ENCODE measurements at places on chromosomes 2 and 18.

GRCh38 chr2:106959975-106960682 lies 74.2 kb upstream of the ST6GAL2 start:
- no peak for DNase-seq

GRCh38 chr2:24471662-24472061 lies 19.4 kb upstream of the NCOA1 start:
- no peak for DNase-seq

DNA sequence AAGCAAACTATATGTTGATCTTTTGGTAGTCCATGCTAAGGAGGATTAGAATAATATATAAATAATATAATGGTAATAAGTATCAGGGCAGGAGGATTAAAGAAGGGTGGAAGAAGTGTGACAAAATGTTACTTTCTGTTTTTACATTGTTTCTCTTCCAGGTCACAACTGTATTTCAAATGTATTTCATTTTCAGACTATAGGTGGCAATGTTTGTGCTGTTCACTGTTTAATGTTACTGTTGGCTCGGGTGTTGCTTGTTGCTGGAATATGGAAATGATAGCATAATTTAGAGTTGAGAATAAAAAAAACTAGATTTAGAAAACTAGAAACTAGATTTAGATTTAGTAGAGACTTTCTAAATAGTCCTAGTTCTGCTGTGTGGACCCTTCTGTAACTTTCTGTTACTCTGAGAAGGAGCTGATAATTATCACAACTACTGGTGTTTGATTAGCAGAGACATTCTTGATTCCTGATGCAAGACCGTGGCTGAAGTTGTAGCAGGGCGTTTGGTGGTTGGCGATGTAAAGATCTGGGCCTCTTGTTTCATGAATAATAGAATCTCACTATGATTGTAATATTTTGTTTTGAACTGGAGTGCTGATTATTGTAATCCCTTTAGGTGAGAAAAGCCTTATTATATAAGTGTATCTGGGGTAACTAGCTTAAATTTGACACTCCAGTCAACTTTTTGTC lies 7.9 kb downstream of the NEDD4L start:
- no peak for DNase-seq

GRCh38 chr2:176960736-176961520 lies 251.7 kb upstream of the HNRNPA3 start:
- DNase-seq: no peak

GRCh38 chr2:2455151-2455550 lies 124.1 kb upstream of the MYT1L start:
- DNase-seq: no peak

DNA sequence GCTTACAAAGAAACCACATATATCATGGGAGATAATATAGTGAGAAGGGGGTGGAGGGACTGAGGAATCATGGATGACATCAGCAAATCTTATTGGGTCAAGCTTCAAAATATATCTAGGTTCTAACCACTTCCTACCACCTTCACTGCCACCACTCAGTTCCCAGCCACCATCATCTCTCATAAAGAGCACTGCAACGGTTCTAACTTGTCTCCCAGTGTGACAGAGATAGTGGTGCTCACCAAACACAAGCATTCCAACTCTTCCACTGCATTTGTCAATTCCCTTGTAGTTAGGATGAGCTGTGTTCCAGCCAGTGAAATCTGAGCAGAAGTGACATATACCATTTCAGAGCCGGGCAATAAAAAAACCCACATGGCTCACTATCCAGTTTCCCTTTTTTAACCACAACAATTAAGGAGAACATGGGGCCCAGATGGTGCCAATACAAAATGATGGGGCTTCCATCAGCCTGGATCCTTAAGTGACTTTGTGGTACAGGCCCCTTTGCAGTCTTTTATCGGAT lies 318.1 kb downstream of the NBAS start:
- DNase-seq: peak; percentile 62

DNA sequence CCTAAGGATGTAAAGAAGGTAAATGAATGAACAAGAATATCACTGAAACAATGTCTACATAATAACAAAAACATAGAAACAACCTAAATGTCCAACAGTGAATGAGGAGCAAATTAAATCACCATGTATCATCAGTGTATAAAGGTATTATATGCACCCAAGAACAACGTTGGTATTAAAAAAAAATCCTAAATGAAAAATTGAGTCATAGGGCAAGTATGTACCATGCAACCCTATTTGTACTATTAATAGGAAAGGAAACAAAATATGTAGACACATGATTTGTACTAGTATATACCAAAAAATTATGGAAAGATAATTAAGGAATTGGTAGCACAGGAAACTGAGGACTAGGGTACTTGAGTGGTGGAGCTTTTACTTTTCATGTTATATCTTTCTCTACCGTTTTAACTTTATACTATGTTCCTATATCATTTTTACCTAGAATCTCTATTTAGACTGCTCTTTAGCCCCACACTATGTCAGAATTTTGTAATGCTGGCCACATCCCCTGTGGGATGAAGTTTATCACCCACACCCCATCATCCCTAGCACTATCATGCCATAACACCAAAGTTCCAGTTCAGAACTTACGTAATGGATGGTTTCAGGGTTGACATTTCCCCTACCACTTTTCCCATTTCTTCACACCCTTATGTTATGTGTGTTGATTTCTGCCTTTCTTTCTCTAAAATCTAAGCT lies 25.6 kb downstream of the IKZF2 start:
- DNase-seq: no peak

DNA sequence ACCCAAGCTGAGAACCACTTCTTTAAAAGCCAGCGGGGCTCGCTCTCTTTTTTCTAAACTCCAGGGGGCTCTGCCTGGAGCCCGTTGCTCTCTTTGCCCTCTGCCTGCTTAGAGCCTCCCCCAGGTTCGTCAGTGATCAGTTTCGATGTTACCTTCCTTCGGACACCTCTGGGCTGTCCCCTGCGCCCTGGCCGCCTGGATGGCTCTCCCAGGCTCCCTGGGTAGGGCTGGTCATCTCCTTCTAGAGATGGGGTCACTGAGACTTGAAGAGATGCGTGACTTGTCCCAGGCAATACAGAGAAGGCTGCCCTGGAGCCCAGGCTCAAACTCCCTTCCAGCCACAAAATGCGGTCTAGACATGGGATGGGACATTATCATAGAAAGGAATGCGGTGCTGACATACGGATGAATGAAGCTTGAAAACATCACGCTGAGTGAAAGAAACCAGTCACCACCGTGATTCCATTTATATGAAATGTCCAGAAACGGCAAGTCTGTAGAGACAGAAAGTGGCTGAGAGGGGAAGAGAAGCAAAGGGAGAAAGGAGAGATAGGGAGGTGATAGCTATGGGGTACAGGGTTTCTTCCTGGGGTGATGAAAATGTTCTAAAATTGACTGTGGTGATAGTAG lies 14.6 kb downstream of the KCNF1 start:
- no peak for DNase-seq

- no peak for DNase-seq
These were observed 28.0 kb downstream of the SRSF7 start for GRCh38 chr2:38723173-38723572.

- DNase-seq: no peak
These were observed 67.9 kb downstream of the HNRNPLL start for GRCh38 chr2:38534746-38535403.

DNA sequence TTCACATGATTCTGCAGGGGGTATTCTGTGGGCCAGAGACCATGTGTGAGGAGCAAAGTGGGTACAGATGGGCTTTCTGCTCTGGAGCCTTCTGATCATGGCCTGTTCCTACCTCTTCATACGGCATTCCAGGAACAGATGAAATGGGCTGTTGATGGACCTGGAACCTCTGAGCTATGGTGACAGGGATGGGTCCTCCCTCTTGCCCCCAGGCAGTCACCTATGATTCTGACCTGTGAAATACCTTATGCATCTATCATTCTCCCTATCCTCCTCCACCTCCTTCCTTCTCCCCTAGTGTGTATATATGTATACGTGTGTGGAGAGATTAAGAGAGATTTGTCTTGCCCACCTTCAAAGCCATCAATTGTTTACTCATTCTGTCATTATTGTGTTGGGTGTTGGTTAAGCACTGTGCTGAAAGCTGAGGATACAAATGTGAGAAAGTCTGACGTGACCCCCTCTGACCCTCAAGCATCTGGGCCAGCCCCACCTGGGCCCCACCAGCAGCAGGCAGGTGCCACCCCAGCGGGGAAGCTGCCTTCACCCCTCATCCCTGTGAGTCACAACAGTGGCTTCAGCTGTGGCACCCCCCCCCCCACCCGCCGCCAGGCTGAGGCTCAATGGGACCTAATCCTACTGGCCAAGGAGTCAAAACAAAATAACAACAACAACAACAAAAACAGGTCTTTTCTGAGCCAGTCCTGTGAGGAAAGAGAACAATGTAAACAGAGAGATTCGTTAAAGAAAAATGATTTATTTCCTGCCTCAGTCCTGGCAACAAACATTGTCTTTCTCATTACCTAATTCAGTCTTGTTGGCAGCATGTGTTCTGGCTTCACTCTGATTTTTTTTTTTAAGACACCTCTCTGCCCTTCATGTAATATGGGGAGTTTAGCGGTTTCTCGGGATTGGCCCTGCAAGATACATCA lies 103.8 kb upstream of the CDC42EP3 start:
- no peak for DNase-seq

DNA sequence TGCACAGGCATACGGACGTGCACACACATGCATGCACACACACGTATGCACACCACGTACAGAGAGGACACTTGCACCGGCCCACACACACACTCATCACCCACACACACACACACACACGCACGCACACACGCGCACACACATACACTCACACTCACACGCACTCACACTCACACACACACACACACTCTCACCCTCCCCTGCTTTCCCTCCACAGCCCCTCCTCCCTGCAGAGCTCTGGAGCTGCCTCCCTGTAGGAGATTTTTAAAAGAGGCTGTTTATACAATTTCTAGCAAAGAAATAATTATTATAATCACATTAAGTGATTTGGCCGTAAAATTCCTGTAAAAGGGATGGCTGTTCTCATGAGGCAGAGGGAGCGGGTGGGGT lies 36.5 kb upstream of the SNED1 start:
- DNase-seq: no peak

DNA sequence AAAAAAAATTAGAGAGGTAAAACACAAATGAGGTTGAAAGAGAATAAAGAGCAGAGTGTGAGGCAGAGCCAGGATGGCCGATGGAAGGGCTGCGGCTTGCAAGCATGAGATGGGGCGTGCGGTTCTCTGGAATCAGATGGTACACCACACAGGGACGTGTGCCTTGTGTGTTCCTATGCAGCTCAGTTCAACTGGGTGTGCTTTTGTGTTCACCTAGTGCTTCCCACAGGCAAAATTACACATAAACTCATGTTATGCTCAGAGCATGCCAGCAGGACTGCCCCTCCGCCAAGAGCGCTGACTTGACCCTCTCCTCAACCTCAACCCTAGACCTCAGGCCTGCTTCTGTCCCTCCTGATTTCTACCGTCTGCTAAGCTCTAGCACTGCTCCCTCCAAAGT lies 24.4 kb downstream of the STARD7 start:
- DNase-seq: no peak

DNA sequence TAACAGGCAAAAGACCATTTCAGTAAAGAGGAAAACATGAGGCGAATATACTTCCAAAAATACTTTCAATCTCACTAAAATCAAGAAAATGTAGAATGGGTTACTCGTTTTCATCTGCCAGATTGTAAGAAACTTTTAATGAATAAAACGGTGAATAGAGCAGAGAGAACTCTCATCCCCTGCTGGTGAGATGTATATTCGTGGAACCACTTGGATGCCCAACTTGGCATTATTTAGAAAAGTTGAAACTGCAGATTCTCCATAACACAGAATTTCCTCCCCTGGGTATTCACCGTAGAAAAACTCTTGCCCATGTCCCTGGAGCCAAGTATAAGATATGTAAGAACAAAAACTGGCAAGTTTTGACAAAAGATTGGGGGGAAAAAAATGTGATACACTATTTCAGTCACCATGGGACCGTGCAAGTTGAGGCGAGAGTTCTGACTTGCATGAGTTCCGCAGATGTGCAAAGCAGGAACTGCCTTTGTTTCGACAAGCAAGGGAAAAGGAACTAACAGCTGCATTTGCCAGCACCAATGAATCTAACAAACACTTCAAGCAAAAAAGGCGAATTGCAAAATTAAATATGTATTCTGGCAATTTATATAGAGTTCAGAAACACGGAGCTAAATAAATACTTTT lies 14.8 kb downstream of the TIMM21 start:
- no peak for DNase-seq

- DNase-seq: no peak
These were observed 758.4 kb upstream of the KLHL29 start for GRCh38 chr2:22626621-22627020.

GRCh38 chr2:36441816-36442215 lies 86.2 kb downstream of the CRIM1 start:
- no peak for DNase-seq

- DNase-seq: no peak
These were observed 83.1 kb downstream of the FAM210A start for GRCh38 chr18:13643261-13643751.

GRCh38 chr2:152716805-152717227 lies 445 bp downstream of the PRPF40A start:
- no peak for DNase-seq

DNA sequence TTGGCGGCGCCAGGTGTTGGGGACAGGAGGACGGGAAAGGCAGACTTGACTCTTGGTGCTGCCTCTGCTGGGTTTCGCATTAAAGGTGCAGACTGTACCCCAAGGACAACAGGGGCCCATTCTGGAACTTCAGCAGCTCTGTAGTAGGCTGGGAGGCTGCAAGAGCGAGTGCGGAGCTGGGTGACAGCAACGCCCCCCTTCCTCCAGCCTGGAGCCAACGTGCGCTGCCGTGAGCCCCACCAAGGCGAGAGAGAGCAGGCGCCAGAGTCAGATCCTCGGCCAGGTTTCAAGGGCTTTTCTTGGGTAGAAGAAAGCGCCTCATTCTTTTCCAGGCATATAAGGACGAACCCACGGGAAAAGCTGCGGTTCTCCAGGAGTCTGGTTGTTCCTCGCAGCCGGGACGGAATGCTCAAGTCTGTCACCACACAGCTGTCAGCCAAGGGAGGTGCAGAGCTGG lies 1.9 kb downstream of the DOK6 start:
- DNase-seq: no peak

- DNase-seq: no peak
These were observed 1135.1 kb upstream of the CRIM1 start for GRCh38 chr2:35220461-35220860.

DNA sequence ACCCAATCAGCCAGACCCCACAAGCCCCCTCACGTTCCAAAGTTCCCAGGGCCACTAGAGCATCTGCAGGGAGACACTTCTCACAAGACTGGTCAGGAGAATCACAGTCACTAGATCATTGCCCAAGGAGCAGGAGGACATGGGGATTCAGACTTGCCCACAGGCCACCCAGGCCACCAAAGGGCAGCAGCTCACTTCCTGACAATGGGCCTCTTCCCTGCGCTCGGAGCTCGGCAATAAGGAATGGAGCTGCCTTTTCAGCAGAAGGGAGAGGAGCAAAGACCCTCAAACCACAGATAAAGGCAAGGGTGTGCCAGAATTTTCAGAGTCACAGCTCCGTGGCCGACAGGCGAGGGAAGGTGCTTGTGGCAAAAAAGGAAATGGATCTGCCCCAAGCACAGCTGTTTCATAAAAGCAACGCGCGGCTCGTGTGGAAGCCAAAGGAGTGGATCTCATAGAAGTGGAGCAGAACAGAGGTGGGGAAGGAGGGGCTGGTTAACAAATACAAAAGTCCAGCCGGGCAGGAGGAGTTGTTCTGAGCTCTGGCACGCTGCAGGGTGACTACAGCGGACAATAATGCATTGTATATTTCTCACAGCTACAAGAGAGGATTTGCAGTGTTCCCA lies 72.1 kb downstream of the EDAR start:
- DNase-seq: no peak
